ENCODE measurements at places on chromosomes 3 and 15.

DNA sequence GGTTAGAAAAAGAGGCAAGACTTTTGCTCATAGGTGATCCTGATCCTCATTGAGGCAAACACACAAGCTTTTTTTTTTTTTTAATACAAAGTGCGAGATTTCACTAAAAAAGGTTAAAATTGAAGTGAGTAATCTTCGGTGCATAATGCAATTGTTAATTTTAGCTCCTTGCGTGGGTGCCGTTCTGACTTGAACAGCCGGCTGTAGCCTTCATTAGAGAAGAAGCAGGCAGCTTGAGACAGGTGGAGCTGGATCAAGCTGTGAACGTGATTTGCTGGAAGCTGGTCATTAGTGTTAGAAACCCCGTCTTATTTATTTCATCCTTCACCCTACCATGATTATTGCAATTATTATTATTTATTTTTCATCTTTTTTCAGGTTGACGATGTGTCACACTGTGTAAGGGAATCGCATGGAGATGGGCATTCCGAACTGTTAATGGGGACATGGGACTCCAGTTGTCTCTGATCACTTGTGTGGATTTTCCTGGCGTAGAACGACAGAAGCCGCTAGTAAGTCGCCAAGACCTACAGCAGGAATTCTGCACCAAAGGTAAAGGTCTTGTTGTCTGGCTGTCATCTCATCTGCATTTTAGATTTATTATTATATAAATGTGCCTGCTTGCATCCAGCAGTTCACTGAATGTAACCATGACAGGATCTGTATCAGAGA is 40.2 kb downstream of the ARPP21 start:
- no peak for DNase-seq

DNA sequence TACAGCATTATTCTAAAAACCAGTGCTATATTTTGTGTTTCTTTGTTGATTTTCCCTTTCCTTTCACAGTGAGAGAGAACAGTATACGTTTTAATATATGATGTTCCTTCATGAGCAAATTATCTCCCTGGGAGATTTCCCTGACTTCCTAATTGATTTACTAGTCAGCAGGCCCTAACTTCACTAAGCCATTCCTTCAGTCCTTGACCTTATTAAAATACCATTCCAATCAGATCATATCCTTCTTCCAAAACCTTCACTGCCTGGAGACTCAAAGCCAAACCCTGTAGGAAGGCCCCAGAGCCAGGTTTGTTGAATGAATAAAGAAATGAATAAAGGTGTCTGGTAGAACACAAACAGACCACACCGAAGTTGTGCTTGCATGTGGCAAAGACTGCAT is 43.8 kb upstream of the ARHGEF3 start:
- no peak for DNase-seq

DNA sequence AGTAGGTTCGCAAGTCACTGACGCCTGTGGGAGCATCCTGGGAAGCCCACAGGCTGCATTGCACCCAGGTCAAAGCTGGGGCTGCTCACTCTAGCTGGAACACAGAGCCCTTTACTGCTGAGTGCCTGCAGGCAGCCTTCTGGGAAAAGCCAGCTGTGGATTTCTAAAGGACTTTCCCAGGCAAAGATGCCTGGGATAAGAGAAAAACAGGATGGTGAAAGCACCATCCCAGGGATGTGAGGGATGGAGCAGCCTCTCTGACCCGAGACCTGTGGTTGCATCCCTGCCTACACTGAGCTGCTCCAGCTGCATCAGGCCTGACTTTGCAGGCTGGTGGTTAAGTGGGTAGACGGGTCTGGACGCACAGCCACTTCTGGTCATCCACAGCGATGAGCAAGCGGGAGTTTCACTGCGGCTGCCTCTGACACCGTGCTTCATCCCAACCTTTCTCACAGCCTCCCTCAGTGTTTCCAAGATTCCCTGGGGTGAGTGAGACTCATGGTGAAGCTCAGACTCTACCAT is 52.5 kb upstream of the AMOTL2 start:
- no peak for DNase-seq

DNA sequence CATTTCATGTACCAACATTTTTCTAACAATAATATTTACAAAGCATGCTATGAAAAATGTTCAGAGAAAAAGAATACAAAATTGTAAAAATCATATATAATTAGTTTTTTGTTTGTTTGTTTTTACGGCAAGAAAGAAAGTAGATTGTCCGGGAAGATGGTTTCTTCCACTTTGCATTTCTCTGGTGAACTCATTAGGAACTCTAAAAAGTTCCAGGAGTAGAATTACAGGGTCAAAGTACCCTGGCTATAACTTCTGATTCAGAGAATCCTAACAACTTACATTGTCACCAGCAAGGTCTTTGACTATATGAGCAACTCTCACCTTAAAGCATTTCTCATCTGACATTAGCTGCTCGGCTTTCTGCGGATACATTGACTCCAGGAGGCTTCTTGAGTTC is 196.7 kb downstream of the PDE8A start:
- DNase-seq, result no peak

GRCh38 chr3:86913160-86913559 is 77.8 kb downstream of the VGLL3 start:
- DNase-seq, result no peak

- no peak for DNase-seq
Observed at GRCh38 chr3:140292684-140293083, 357.7 kb downstream of the CLSTN2 start.

DNA sequence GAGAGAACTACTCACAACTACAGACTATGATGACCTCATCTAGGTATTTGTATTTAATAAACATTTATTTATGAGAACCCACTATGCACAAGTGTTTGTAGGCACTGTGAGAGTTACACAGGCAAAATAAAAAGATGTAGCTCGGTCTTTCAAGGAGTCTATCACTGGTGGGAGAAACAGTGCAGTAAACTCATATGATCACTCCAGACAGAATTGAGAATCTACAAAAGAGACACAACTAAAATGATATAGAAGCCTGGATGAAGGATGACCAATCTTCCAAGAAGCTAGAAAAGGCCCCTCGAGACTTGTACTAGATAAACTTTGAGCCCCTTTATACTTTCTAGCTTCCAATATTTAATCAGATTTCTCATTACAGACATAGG is 70.2 kb upstream of the ZBTB20 start:
- no peak for DNase-seq

DNA sequence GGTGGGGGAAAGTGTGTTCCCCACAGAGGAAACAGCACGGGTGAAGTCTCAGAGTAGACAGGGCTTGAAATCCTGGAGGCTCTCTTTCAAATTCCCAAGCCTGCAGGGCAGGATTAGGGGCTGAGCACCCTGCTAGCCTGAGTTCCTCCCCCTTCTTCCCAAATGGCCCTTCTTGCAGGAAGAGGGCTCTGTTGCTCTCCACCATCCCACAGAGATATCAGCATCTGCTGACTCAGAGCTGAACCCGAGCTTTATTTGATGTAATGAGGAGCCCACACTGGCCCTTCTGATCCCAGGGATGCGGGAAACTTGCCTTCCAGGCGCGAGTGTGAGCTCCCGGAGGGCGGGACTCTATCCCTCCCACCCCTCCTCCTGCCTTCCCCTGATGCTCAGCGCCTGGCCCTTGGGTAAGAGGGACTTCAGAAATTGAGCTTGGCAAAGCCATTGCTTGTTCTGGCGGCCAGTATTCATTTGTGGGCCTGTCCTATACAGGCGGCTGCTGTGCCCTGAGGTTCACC is 1.4 kb upstream of the STRA6 start:
- DNase-seq, result no peak

DNA sequence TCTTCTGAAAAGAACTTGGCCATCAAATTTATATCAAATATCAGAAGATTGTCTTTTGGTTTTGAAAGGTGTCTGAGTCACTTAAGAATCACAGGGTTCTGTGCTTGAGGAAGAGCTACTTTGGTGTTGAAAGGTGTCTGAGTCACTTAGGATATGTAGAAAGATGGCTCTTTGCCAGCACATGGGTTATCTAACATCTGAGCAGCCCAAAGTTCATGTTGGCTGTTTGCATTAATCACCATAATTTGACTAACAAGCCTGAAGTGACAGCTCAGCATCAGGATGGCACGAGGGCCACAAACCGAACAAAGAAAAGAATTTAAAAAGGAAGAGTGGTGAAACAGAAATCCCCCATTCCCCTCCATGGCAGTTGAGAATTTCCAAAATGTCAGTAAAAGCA is 190.5 kb upstream of the CMC1 start:
- DNase-seq, result peak; percentile 65

DNA sequence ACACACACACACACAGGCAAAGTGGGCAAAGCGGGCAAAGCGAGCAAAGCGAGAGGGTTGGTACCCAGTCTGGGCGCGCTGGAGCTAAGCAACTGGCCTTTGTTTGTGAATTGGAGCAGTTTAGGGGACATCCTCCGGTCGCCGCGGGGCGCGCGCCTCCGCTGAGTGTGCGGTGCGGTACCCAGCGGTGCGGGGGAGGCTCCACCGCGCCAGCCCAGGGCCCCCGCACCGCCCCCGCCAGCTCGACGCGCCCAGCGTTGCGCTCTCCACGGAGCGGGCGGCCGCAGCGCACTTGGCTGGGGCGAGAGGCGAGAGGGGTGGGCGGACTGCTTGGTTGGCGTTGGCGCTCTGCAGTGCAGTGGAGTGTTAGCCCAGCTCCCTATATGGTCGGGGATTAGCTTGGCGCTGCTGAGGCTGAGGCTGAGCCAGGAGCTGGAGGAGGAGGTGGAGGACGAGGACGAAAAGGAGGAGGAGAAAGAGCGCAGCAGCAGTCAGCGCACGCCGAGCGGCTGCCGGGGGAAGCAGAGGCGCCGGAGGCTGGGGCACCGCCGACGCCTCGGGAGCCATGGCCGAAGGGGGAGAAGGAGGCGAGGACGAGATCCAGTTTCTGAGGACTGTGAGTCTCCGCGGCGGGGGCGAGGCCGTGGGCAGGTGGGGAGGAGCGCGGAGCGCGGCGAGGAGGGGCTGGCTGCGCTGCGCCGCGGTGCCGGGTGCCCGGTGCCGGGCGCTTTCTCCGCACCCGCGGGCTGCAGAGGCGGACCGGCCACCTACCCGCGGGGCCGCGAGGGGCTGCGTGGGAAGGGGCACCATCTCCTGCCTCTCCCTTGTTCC is at the start of gene RYR3:
Gene RYR3, plus strand, starts transcription at position 487 of the 831 bp plus-strand sequence. Its CDS starts 79 bp downstream, at position 566.
- no peak for DNase-seq

DNA sequence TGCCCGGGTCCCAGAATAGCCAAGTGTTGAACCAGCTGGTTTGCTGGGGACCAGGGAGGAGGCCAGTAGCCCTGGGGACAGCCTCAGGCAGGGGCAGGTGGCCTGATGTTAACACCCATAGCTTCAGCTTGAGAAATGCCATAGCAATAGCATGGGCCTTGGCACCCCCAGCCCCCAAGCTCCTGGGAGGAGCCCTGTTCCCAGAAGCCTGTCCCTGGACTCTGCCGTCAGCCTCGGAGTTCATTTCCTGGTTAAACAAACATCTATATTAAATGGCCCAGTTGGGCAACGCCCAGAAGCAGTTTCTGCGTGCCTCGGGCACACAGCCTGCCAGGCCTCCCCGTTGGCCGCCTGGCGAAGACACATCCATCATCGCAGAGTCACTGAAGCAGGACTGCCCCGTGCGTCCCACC is 58.2 kb downstream of the FGD5 start:
- no peak for DNase-seq

DNA sequence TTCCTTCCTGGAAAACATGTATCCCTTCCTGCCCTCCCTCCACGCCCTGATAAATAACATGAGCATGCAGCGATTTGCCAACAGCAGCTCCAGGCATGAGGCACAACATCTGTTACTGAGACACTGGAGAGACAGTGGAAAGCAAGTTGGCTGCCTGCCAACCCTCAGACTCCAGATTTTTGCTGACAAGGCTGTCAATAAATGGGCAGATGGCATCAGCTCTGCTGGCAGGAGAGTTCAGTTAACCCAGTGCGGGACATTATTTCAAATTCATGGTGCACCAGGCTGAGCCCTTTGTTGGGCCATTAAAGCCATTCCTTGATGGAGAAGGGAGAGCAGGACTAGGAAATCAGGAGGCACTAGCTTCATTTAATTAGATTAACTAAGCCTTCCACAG is 293.3 kb downstream of the MEX3B start:
- no peak for DNase-seq

- no peak for DNase-seq
Observed at GRCh38 chr3:128077202-128077624, 25.0 kb downstream of the SEC61A1 start.

- no peak for DNase-seq
Observed at GRCh38 chr3:152818027-152818426, 16.9 kb upstream of the P2RY1 start.
